ENCODE measurements at places on chromosomes 5 and 9. TPM values are rescaled to one million over a fixed set of nuclear protein-coding genes. Genes with fewer than 3 reads are reported as not detected.

DNA sequence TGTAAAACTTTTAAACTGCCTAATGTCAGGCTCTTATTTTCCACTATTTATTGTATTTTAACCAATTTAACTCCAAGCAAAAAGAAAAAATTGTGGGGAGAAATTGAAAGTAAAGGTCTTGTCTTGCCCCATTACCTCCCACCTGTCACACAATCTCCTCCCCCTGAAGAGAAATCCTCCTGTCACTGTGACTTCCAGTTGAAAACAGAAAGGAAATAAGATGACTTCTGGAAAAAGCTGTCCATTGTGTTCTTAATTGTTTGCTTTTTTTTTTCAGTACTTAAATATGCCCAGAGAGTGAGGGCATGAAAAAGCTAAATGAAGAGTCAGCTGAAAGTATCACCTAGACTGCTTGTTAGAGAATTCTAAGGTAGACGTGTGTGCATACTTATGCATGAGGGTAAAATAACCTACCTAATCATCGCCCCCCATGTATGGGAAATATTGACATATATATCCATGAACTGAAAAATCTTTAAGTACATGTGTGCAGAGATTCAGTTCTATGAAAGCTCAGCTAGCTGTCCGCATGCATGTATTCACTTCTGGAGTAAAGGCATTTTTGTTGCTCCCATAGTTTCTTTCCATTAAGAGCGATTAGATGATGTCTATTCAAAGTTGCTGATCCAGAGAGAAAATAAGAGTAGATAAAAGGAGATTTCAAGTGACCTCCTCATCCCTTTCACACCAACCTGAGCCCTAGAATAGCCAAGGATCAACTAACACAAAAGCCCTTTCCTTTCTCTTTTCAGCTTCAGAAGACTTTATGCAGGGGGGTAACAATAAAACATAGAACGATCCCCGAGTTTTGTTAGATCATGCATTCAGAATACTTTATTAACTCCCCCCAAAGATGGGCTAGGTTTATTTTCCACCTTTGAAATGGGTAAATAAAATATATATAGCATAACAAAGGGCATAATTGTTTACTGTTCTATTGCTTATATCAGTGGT, 5.3 kb downstream of the NR2F1-AS1 start:
- DNase-seq = no peak

DNA sequence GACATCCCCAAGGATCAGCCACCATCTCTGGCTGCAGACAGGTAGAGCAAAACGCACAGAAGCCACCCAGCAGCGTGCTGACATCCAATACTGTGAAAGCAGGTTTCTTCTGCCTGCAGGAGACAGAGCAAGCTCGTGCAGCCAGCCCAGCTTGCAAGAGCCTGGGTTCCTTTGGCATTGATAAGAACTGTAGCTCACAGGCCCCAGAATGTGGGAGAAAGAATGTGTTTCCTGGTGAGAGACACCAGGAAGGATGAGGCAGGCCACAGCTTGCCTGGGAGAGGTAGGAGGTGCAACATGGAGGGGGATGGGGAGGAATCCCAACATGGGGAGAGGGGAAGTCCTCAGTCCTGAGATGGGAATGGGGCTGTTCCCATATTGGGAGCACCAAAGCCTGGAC, 34.0 kb upstream of the ARAP3 start:
- no peak for DNase-seq

The SLC22A4 gene
- 2.8 TPM for total RNA-seq

The TMED9 gene
- total RNA-seq = 123 TPM

DNA sequence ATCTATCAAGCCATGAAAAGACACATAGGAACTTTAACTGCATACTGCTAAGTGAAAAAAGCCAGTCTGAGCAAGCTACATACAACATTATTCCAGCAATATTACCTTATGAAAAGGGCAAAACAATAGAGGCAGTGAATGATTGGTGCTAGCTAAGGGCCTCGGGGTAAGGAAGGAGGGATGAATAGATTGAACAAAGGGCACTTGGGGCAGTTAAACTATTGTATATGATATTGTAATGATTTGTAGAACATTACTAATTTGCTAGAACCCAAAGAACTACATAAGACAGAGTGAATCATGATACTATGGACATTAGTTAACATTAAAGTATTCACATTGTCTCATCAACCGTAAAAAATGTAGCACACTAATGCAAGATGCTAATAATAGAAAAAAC, 218.3 kb downstream of the FBXO4 start:
- DNase-seq = no peak

DNA sequence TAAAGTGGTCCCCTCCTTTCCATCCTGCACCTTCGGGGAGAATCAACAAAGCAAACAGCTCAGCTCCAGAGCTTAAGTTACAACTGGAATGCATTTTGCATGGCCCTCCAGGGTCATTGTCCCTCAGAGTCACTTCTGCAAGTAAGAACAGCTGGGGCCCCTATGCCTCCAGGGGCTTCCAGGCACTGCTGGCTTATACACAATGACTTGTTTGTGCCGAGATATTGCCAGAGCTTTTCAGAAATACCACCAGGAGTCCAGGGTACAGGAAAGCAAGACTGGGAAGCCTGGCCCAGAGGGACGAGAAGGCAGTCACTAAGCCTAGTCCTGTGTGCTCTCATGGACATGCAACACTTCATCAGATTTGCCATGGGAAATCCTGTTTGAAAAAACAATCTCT, 11.3 kb downstream of the FRMD3 start:
- DNase-seq = no peak

DNA sequence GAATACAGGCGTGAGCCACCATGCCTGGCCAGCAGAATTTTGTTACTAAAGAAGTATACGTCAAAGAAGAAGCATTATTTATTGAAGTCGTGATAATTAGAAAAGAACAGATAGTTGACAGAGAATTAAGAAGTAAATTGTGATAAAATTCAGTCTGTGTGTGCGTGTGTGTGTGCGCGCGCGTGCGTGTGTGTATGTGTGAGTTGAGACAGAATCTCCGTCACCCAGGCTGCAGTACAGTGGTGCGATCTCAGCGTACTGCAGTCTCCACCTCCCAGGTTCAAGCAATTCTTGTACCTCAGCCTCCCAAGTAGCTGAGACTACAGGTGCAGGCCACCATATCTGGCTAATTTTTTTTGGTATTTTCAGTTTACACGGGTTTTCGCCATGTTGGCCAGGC, 77.8 kb downstream of the ERBIN start:
- DNase-seq = no peak

GRCh38 chr9:81737871-81738507, 48.6 kb upstream of the TLE1 start:
- DNase-seq = peak; percentile 91

The CNTNAP3 gene
- total RNA-seq = 1.1 TPM

GRCh38 chr9:68551191-68551590, 10.5 kb upstream of the TMEM252 start:
- DNase-seq = no peak

The C9orf85 gene
- total RNA-seq = 4.3 TPM

DNA sequence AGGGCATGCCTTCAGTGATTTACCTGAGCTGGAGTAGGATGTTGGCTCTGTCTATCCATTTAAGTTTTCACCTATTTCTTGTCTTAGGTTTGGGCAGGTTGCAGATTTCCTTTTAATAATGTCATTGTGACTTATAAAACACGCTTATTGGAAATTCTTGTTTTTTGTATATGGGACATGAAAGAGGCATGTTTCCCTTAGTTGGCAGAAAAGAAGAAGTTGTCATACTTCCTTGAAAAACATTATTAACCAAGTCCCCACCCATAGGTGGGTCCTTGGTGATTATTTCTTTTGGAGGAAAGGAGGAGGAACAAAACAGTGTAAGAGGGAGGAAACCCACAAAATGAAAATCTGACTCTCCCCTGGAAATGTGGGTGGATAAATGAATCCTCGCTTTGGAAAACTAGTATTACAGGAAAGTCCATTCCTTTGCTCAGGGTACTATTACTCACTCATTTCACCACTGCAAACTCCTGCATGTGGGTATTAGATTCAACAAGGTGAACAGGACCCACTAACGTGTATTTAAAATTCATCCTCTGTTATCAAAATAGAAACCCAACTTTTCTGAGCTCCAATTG, 9.3 kb downstream of the CER1 start:
- DNase-seq = no peak
